NCI-H1930 (cell line): ENCODE measurements at places on chromosomes 2 and 18.

DNA sequence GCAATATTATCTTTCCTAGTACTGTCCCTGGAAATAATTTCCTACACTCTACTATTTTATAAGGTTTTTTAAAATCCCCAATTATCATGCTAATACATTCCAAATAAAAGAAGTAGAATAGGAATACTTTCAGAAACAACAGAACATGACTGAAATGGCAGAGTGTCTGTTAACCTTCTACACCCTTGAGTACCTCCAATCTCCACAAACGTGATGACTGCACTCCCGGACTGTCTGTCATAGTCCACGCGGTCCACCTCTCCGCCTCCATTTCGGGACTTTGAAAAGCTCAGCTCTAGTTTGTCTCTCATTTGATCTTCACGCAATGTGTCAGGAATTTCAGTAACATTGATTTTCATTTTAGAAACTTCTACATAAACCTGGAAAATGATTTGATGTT is 13.6 kb upstream of the RBM43 start:
- DNase-seq: no peak

DNA sequence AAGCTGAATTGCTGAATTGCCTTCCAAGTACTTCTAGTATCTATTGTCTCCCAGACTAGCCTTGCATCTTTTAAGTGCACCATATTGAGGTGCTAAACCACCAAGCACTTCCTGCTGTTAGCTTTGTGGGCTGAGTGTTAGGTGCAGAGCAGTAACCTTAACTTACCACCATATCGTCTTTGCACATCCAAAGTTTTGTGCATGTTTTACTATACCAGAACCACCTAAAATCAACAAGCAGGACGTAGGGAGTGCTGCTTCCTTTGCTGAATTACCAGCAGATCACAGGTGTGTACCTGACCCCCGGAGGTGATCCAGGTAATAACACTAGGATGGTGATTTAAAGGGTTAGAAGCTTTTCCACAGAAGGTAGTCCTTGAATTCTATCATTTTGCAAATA is 359.9 kb upstream of the HNRNPA3 start:
- DNase-seq: no peak

- no peak for DNase-seq
Measured at GRCh38 chr2:27024812-27025211, 8.0 kb upstream of the TMEM214 start.

- no peak for DNase-seq
Measured at GRCh38 chr2:195659114-195659513, 2.1 kb downstream of the SLC39A10 start.

- no peak for DNase-seq
Measured at GRCh38 chr18:72460210-72460680, 83.9 kb downstream of the CBLN2 start.

DNA sequence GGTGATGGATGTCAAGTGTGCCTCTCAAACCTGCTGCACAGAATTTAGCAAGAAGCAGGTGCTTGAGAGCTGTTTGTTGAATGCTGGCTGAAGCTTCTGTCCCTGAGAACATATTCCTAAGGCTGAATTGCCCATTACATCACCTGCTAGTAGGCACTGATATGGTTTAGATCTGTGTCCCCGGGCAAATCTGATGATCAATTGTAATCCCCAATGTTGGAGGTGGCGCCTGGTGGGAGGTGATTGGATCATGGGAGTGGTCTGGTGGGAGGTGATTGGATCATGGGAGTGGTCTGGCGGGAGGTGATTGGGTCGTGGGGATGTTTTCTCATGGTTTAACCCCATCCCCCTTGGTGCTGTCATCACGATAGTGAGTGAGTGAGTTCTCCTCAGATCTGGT is 128.0 kb downstream of the HRH4 start:
- no peak for DNase-seq

- DNase-seq: no peak
Measured at GRCh38 chr2:197997083-197997541, 192.7 kb downstream of the PLCL1 start.

- DNase-seq: no peak
Measured at GRCh38 chr2:627926-628560, 49.2 kb downstream of the TMEM18 start.

DNA sequence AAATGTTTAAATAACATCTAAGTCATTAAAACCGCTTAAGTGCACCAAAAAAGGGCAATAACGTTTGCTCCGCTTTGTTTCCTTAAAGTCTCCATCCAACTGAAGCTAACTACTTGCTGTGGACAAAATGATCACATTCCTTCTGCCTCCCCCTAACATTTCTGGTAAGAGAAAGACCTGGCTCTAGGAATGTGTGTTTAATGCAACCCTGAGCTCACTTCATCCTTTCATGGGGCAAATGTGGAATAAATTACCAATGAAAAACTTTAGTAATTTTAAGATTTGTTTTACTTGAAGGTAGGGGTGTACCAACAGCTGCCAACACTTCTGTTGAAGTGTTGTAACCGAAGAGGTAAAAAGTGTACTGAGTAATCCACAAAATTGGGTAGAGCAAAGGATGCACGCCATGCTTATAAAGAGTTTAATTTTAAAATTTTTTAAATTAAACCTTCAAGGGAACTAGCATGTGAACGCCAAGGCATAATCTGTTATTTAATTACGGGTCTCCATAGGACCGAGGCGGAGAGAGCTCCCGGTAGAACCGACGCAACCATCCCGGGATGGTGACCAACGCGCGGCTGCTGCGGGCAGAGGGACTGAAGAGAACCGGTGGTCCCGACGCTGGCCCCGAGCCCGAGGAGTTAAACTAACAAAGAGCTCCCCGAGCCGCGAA is 1.1 kb downstream of the HNRNPLL start:
- peak; percentile 14 for DNase-seq

DNA sequence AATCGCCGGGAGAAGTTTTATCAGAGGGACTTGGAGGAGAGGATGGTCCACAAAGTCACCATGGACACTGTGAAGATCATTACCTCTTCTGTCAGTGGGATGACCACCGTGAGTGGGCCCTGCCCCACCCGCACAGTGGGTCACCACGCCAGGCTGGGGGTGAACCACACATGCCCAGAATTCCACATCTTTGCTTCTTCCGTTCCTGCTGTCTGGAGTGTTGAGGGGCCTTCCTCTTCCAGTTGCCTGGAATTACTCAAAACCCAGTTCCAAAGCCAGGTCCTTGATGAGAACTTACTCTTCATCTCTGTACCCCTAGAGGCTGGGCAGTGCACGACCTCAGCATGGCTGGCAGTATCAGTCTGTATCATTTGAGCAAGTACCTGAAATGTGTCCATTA is 22.1 kb downstream of the MROH2A start:
- no peak for DNase-seq

DNA sequence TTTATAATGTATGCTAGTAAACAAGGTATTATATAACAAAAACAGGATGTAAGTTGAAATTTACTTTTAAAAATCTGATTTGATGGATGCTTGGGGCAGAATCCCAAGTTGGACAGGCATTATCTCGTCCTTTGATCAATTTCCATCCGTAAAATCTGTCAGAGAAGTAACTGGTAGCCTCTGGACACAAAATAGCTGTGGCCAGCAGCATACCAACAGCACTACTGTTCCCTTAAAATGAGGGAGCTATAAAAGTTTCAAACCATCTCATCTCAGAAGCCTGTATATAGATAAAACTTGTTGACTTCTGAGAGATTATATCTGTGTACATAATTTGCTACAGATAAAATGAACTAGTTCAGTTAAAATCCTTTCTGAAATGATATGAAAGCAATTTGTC is 14.7 kb upstream of the METAP1D start:
- no peak for DNase-seq

GRCh38 chr18:73656691-73657090 is 490.9 kb downstream of the FBXO15 start:
- no peak for DNase-seq

- DNase-seq: no peak
Measured at GRCh38 chr2:22795287-22795866, 589.6 kb upstream of the KLHL29 start.

GRCh38 chr18:43004421-43004820 is 111.1 kb downstream of the RIT2 start:
- no peak for DNase-seq

DNA sequence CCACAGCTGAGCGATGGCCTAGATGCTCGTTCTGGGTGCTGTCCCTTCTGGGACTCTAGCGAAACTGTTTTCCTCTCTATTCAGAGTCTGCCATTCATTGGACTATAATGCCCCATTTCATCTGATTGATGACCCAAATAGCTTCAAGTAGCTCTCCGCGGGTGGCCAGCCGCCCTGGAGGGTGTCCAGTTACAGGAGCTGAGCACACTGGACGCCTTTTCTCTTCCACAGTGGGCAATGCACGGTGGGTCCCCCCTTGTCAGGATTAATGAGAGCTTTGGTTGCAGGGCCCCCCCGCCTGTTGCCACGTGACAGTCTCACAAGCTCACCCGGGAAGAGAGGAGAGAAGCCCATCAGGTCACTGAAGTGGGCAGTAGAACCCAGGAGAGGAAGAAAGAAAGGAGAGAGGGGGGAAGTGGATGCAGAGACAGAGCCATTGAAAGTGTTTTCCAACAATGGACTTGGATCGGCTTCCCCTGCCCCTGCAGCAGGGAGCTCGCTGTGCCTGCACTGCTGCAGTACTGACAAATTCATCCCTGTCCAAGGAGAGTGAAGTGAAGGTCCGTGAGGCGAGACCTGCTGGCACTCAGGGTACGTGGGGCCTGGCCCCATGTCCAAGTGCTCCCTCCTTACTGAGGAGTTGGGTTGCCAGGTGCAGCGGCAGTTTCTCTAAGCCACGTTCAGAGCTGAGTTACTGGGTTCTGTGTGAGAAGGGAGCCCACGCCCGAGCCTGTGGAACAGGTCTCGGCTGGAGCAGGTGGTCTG is 44.8 kb downstream of the DIPK1C start:
- no peak for DNase-seq

- DNase-seq: no peak
Measured at GRCh38 chr2:54384301-54385203, 71.6 kb upstream of the SPTBN1 start.

DNA sequence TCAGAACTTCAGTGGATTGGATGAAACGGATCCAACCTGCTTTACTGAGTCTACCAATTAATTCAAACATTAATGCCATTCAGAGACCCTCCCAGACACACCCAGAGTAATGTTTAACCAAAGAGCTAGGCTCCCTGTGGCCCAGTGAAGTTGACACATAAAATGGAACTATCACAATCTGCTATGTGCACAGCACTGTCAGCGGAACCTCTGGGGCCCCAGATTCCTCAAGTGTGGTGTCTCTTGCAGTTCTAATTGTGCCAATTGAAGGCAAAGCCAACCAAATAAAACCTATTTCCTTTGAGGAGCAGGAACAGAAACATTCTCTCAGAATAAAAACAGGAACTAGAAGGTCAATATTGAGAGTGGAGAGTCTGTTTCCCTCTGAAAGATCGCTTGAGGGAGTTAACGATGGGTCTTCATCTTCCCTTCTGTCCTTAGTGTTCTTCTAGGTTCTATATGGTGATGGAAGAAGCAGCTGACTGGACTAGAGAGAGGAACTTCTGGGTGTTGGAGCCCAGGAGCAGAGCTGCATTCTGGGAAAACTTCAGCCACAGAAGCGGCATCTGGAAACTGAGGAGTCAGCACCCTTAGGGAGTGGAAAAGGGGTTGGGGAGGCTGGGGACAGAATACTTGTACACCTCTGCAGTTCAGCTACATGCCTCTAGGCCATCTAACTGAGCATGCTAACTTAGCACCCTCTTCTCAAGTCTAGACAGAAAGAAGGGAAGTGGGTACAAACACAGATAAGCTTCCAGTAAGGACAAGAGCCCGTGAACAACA is 174.4 kb upstream of the FBXO11 start:
- DNase-seq: no peak

GRCh38 chr18:36200354-36200771 is 13.1 kb downstream of the MOCOS start:
- no peak for DNase-seq

DNA sequence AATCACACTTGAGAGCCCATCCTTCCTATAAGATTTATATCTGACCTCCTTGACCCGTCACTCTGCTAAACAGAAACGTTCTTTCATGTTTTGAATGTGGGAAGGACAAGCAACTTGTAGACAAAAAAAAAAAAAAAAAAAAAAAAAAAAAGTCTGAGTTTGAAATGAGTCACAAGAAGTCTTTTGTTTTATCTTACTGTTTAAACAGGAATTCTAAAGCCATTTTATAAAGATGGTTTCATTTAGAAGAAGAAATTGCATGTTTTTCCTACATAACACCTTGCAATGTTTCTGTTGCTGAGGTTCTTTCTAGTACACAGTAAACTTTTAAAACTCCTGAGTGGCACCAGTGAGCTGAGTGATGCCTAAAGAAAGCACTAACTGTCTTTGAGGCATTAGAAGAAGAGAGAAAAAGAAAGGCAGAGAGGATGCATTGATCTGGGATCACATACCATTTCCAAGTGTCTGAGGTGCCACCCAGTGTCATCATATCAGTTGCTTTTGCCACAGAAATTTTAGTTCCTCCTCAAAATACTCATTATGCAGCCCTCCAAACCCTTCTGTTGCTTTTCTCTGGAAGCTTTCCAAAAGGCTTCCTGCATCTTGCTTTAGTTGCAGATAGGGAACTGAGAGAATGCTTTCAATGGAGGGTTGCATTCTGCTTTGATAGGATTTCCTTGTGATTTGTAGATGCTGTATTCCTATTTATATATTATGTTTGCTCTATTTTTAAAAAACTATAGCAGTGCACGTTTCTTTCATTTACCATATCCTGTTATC is 69.1 kb downstream of the ACVR2A start:
- no peak for DNase-seq

DNA sequence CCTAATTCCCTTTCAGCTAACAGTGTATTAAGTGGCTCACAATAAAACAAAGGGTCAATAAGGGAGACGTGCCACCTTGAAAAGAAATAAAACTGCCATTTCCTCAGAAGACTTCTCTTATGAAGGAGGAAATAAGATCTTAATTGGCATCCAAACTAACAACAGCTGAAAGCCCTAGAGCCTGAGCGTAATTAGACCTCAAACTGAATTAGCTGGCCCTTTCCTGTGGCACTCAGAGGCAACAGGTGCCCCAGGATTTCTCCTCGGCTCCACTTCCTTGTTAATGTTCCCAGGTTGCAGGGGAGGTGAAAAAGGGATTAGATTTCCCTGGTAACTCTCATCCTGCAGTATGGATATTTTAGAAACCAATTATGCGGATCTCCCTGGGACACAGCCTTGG is 804.3 kb downstream of the DCDC2C start:
- DNase-seq: no peak

DNA sequence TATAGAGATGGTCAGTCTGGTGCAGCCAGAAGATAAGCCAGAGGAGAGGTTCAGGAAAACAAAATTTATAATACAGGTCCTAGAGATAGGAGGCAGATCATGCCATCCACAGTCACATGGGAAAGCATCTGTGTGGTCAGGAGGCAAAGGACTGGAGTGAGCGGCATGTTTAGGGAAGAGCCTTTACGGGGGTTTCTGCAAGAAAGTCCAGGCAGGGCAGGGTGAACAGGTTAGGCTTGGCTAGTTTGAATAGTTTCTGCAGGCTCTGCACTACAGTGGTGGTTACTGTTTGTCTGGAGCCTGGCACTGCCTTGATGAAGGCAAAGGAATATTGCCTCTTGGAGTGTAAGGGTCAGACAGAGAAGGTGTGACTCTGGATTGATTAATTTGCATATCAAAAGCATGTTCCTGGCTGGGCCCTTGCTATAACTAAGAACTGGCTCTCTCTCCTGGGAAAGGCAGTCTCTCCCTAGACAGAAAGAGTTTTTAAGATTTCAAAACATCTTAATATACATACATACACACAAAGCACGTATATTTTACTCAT is 1034.7 kb upstream of the CHAC2 start:
- no peak for DNase-seq

GRCh38 chr2:225670111-225670974 is 270.8 kb downstream of the NYAP2 start:
- DNase-seq: peak; percentile 3
